ENCODE measurements at places on chromosomes 2 and 18.

DNA sequence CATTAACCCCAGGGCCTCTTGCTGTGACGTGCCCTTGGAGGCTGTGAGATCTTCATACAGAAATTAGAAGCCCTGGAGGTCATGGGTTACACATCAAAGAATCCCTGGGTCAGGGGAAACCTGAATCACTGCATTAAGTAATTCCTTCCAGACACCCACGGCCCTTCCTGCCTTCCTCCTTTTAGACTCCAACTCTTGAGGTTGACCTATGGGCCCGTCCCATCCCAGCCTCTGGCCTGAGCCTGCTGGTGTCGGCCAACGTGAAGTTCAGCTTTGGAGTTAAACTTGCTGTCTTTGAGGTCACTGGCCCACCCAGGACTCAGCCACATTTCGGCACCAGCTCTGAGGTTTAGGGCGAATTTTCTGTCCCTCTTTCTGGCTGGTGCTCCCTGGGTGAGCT, 198.3 kb downstream of the ACKR3 start:
- DNase-seq: no peak

DNA sequence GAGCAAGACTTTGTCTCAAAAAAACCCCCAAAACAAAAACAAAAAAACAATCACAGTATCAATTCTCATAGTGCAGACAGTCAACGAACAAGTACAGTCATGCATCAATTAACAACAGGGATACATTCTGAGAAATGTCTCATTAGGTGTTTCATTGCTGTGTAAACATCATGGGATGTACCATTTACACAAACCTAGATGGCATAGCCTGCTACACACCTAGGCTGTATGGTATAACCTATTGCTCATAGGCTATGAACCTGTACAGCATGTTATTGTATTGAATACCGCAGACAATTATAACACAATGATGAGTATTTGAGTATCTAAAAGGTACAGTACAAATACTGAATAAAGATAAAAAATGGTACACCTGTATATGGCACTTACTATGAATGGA, 67.8 kb upstream of the LMAN1 start:
- no peak for DNase-seq

GRCh38 chr2:85785027-85785822, 31.4 kb downstream of the ATOH8 start:
- DNase-seq: no peak

- DNase-seq: peak; percentile 44
Observed at GRCh38 chr18:37419315-37419714, 146.3 kb downstream of the CELF4 start.

DNA sequence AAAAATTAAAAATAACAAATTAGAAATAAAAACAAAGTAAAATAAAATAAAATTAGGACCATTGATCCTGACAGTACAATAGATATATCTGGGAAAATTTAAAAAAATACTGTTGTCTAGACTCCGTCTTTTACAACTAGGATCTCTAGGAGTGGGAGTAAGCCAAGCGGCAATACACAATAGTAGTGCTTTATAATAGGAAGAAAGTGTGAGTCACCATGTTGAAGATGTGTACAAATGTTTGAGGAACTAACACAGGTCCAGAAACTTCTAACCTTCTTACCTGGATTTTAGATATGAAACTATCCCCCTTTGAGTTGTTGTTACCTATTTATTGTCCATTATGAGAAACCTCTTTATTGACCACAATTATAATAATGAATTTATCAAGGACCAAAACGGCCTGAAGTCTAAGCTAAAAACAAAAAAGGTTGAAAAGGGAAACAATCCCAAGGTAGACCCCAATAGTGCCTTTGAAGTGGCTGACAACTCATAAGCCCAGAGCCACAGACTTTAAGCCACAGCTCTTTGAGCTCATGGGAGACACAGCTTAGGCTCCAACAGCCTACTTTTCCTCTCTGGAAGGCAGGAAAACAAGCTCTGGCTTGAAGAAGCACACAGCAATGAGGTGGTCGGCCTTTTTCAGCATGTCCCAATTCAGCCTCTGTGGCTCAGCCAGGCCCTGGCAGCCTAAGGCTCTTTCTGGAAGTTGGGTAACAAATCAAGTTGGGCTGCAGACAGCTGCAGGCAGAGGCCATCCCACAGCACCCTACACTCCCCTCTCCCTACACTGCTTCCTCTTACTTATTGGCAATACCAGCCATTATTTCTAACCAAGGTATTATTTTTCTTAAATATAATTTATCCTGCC, 62.9 kb downstream of the AQP4 start:
- DNase-seq: no peak

DNA sequence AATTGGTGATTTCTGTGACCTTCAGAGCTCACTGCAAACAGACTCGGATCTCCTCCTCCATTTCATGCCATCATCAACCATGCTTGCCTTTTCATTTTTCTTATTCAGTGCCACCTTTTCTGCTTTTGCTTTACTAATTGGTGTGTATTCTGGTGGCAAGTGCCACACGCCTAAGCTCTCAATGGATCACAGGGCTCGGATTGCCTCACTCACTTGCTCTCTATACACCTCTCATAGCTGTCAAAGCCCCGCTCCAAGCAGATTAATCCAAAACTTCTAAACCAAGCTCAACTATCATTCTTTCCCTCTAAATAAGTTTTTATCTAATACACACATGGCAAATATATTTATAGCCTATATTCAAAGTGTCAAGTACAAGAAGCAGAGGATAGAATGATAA, 86.4 kb downstream of the PLEKHM3 start:
- no peak for DNase-seq

DNA sequence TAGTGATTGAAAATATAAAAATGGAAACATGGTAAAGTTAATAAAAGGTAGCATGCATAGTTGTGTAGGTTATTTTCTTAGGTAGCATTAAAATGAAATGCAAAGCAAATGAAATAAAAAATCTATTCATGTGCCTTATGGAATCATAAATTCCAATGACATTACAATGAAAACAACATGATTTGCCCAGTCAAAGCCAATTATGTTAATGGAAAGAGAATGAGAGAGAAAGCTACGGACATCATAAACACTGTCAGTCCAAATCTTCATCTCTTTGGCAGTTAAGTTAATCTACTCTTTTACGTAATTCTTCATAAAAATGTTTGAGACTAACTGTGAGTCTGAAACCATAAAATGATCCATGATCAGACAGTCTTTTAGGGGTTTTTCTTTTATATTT, 636.7 kb upstream of the SYT4 start:
- DNase-seq: no peak

- DNase-seq: no peak
Observed at GRCh38 chr2:41878716-41879234, 169.0 kb upstream of the PKDCC start.

All from hepatic stellate cell (primary cell).